ENCODE measurements at places on chromosomes 7 and 10.
A peak's percentile ranks its signal among the peaks of the same experiment; 100 is the strongest.

DNA sequence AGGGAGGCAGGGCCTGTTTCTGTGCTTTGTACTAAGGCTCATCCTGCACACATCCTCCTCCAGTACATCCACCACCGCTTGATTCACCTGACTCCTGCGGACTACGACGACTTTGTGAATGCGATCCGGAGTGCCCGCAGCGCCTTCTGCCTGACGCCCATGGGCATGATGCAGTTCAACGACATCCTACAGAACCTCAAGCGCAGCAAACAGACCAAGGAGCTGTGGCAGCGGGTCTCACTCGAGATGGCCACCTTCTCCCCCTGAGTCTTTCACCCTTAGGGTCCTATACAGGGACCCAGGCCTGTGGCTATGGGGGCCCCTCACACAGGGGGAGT lies 10.2 kb downstream of the NDST2 start:
- DNase-seq, result no peak

GRCh38 chr10:2262333-2262732 lies 525.0 kb upstream of the ADARB2 start:
- no peak for DNase-seq

DNA sequence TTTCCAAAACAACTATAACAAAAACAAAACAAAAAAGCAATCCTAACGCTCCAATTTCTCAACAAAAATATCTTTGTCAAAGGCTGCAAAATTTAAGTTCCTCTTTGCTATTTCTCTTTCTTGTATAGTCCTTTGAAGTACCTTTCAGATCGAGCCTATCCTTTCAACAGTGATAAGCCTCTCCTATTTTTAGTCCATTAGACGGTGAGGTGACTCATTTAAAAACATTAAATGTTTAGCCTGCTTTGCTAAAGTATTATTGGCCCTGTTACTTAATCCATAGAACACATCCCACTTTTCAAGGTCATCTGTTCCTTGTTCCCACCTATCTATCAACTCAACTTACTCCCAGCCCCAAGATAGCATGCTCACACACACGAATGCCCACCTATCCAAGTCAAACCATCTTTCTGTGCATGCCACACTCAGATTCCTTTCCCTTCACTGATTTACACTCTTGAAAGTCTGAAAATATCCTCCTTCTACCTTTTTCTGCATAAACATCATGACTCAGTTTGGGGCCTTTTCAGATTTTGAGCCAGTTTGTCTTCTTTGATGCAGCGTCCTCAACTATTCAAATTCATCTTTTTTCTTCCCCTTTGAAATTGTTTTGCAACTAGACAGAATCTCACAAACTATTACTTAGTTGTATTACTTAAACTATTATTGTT lies 224.9 kb upstream of the TMEM229A start:
- DNase-seq, result no peak

DNA sequence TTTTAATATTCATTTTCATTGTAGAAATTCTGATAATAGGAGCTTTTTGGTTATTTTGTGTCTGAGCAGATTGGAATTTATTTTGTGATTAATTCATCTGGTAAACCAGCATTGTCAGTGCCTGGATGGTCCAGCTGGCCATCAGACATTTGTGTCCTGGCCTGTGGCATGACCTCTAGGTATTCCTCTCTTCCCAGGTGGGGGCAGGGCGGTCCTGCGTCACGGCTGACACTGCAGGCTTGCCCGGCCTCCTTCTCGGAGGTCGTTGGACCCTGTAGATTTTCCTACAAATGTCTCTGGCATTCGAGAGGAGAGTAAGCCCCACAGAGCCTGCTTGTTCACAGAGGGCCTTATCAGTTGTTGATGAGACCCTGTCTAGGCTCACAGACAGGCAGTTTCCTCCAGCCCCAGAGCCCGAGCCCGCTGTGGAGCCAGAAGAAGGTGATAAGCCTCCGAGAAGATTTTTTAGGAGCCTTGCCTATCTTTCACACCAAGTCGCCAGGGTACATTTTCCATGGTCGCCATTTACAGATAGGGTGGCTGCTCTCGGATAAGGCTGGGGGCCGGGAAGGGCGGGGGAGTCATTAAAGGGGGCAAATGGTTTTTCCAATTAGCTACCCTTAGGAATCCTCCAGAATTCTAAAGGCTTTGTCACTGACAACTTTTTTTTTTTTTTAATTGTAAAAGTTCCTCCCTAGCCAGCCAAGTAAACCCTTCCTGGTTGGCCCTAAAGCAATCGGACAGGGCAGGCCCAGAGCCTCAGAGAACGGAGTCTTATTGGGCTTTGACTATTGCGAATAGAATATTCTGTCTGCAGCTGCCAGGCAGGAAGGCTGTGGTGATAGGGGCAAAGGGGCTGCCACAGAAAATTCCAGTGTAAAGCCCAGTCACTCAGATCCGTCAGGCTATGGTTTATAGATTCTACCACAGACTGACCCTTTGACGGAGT lies 78.1 kb upstream of the TBX20 start:
- no peak for DNase-seq

- no peak for DNase-seq
Observed at GRCh38 chr7:6151994-6152735, 120.3 kb downstream of the CYTH3 start.

GRCh38 chr10:132208462-132209050 lies 21.8 kb downstream of the DPYSL4 start:
- no peak for DNase-seq

GRCh38 chr7:100215895-100216294 lies 3.9 kb upstream of the PVRIG start:
- no peak for DNase-seq

GRCh38 chr10:60728056-60728455 lies 50.2 kb upstream of the CDK1 start:
- no peak for DNase-seq

DNA sequence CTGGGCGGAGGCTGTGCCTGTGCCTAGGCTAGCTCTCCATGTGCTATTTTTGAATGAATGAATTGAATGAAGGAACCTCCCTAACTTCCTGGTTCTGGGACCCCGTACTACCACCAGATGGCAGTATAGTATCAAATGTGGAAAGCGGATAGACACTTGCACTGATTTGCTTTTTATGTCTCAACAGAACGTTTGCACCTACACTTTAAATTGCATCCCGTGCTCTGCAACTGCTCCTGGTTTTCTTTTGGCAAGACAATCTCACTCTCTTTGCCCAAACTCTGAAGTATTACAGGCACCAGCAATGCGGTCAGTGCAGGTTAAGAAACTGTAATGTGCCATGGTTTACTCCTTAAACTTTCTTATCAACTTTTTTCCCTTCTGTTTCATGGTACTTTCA lies 6.5 kb downstream of the FZD8 start:
- DNase-seq, result peak; percentile 83

- no peak for DNase-seq
Observed at GRCh38 chr10:108452533-108452932, 1288.0 kb upstream of the SORCS1 start.

GRCh38 chr7:29106669-29106988 lies 39.7 kb downstream of the CPVL start:
- no peak for DNase-seq

- DNase-seq, result no peak
Observed at GRCh38 chr7:41401833-41402232, 301.1 kb downstream of the INHBA start.

- no peak for DNase-seq
Observed at GRCh38 chr7:47277321-47277781, 304.6 kb downstream of the TNS3 start.

- no peak for DNase-seq
Observed at GRCh38 chr10:130438861-130439260, 302.7 kb downstream of the GLRX3 start.

DNA sequence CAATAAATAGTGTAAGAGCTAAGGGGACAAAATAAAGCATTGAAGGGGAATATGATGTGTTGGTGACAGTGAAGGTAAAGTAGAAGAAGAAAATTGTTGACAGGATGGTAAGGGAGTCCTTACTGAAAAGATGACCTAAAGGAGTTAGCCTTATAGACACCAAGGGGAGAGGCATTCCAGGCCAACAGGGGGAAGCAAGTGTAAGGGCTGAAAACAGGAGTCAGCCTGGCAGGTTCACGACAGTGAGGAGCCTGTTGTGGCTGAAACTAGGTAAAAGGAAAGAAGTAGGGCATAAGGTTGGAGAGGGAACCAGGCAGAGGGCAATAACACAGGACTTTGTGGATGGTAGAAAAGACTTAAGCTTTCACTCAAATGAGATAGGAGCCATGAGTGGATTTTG lies 34.0 kb downstream of the PNLIPRP3 start:
- DNase-seq, result no peak

DNA sequence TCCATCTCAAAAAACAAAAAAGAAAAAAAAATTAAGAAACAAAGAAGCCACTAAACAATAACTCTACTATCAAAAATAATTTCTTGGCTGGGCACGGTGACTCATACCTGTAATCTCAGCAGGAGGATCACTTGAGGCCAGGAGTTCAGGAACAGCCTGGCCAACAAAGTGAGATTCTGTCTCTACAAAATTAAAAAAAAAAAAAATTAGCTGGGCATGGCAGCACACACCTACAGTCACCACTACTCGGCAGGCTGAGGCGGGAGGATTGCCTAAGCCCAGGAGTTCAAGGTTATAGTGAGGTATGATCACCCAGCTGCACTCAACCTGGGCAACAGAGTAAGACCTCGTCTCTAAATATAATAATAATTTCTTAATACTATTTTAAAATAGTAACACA lies 69.0 kb downstream of the PARD3 start:
- no peak for DNase-seq

- no peak for DNase-seq
Observed at GRCh38 chr10:34111179-34111578, 703.9 kb downstream of the PARD3 start.

DNA sequence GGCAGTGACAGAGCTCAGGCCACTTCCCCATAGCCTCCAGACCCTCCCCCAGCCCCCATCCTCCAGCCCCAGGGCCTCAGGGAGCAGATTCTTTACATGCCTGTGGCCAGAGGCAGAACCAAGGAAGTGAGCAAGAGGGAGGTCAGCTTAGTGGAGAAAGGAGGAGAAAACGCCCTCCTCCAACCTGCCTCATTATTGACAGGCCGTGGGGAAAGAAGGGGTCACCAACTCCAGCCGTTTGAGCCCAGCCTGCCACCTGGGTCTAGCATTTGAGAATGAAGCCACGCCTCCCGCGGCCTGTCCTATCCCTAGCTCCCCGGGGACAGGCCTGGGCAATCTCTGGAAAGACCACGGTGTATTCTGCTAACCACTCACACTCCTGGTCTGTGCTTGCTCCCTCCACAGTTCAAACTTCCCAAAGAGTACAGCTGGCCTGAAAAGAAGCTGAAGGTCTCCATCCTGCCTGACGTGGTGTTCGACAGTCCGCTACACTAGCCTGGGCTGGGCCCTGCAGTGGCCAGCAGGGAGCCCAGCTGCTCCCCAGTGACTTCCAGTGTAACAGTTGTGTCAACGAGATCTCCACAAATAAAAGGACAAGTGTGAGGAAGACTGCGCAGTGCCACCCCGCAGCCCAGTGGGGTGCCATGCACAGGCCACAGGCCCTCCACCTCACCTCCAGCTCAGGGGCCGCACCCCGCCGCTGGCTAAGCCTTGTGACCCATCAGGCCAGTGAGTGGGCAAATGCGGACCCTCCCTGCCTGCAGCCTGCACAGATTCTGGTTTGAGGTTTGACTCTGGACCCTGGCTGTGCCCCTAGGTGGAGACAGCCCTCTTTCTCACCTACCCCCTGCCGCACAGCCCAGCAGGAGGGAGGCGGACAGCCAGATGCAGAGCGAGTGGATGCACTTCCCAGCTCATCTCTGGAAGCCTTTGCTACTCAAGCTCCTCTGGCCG lies 14.3 kb upstream of the TRIM8 start:
- DNase-seq, result no peak

DNA sequence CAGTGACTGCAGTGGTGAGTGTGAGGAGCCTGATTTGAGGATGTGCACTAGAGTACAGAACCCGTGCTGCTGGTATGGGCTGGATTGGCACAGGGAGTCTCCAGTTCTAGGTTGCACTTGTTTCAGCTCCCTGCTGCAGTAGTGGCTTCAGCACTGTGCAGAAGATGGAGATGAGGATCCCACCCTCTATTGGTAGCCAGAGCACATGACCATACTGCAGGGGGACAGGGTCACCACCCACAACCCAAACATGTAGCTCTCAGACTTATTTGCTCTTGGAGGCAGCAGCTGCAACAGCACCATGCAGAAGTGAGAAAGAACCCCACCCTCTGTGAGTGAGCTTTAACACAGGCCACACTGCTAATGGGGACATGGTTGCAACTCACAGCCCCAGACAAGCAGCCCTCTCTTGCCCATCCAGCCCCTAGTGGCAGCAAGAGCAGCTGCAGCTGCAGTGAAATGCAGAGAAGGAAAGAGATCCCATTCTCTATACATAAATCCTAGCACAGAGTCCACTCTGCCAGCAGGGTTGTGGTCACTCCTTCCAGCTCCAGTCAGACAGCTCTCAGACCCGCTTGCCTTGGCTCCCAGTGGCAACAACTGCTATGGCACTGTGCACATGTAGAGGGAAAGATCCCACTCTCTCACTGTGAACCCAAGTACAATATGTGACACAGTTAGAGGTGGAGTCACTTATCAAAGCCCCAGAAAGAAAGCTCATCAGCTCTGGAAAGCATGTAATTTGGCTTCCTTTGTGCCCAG lies 51.4 kb upstream of the SCIN start:
- peak; percentile 55 for DNase-seq

DNA sequence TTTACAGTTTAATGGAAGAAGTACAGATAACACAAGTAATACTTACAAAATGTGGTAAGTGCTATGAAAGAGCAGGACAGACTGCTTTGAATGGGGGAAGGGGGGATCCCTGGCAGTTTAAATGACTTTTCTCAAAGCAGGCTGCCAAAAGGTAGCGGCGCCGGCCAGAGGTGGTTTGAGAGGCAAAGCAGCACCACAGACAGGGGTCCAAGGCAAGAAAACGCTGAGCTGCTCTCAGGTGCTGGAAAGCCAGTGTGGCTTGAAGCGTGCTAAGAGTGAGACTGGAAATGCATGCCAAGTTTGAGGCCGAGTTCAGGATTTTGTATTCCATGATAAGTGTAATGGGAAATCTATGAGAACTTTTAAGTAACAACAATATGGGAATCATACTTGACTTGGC lies 437.7 kb downstream of the AUTS2 start:
- DNase-seq, result no peak

DNA sequence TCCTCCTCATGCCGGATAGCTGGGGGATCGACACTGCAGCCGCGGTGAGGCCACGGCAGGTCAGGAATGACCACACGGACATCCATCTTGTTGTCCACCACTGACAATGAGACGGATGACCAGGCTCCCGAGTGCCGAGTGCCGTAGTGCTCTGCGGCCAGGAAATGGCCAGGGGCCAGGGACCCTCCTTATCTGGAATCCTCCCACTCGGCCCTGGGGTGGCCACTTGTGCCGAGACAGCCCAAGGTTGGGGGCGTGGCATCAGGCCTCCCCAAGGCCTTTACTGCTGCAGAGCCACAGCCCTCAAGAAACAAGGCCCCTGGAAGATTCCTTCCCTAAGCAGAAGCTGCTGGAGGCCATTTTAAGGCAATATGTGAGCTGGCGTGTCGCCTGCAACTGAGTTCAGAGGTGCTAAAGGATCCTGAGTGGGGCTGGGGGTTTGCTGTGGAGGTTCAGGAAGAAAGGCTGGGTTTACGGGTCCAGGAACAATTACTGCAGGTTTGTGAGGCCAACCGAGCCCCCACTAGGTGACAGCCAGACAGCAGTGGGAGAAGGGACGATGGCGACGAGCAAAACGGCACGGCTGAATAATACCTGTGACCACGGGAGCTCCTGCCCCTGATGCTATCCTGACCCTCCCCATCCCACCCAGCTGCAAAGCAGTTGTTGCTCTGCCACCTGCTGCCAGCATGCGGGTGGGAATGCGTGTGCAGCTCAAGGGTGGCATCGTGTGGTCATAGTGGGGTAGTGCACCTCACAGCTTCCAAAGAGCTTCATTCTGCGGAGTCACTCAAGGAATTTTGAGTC lies 31.6 kb upstream of the LEP start:
- peak; percentile 93 for DNase-seq

All from NAMALWA (cell line).